Inflammatory macrophage treated with lipopolysaccharide for 4 hours (primary cell): ENCODE measurements at places on chromosomes 4 and X.

DNA sequence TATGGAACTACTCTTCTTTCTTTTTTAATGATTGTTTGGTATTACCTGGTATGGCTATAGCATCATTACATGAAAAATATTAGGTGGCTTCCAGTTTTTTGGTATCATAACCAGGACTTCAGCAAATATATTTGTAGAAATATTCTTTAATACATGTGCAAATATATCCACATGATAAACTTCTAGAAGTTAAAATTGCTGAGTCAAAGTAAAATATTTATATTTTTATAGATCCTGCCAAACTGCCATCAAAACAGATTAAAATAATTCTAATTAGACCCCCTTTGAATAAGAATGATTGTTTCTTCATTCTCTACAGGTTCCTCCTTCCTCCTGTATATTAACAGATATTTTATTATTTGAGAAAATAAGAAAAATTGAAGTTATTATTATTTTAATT, 708.5 kb upstream of the INTU start:
- DNase-seq: no peak

DNA sequence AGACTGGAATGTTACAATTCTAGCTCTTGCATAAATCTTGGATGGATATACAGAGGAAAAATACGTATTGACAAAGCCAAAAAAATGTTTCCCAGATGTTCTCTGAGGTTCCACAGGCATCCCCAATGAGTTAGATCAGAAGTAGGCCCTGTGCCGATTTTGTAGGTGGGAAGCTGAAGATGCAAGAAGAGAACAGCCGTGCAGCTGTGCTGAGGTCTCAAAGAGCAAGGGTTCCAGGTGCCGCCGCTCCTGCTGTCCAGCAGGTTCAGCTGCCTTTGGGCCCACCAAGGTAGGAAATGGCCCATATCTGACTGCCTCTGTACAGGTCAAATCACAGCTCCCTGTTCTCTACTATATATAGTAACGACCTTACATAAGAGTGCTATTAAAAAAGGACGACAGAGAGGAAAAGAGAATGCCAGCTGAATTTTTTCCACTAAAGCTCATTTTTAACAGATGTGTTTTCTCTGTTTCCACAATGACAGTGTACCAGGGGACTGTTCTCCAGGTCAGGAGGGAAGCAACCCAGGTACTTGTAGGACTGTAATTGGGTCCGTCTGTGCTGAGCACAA, 155.6 kb downstream of the CBR4 start:
- DNase-seq: no peak

DNA sequence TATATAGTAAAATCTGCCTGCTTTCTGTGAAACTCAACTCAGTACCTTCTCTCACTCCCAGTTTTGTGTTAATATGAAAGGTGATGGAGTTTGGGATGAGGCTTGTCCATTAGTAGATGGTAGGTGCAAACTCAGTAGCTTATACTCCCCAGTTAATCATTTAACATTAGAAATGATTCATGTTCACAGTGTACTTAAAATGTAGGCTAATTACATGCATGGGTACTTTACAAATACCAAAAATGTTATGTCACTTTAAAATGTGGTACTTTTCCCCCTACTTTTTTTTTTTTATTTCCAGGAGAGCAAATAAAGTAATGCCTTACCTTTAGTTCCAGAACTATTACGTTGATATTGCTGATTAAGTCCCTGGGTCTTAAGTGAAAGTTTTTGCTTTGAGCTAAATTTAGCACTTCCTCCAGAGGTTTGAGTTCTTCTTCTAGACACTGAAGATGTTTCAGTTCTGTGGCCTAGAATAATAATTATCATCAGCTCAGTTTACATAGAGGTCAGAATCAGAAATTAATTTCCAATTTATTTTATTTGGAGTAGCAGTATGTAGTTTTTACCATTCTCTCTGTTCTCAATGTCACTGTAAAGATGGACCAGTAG, 3.0 kb downstream of the IL2 start:
- DNase-seq: no peak

- DNase-seq: no peak
Measured at GRCh38 chrX:113492895-113493294, 652.3 kb upstream of the AMOT start.

DNA sequence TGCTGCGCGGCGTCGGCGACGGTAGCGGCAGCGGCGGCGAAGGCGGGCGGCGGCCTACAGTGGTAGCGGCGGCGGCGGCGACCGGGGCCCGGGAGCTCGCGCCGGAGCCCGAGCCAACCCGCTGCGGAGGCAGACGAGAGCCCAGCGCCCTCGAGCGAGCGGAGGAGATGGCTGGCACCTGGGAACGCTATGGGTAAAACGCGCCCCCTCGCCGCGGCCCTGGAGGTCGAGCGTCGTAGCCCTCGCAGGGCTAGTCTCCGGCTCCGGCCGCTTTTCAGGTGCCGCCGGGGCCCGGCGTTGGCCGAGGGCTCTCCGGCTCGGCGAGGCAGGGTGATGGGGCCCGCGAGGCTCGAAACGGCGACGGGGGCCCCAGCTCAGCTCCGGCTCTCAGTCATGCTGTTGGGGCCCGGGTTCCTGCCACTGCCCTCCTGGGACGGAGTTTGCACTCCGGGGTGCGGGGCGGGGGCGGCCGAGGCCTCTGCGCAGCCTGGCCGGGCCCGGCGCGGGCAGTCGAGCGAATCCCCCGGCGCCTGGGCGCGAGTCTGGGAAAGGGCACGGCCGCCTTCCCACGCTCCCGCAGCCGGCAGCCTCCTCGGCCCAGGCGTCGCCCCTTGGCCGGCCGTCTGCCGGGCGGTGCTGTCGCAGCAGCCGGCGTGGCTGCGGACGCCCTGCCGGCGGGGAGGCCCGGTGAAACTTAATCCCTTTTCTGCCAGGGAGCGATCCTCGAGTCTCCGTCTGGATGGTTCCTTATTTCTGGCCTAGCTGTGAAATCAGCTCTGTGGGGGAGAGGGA, 768 bp downstream of the MID2 start:
- peak; percentile 48 for DNase-seq

- DNase-seq: no peak
Measured at GRCh38 chrX:18885328-18886004, 98.4 kb downstream of the PHKA2 start.

DNA sequence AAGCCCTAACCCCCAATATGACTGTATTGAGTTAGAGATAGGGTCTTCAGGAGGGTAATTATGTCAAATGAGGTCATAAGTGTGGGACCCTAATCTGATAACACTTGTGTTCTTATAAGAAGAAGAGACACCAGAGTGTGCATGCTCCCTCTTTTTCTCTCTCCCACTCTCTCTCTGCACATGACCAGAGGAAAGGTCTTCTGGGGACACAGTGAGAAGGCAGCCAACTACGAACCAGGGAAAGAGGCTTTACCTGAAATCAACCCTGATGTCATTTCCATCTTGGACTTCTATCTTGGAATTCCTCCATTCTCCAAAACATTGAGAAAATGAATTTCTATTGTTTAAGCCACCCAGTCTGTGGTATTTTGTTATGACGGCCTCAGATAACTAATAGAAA, 97.2 kb upstream of the MAD2L1 start:
- DNase-seq: no peak

DNA sequence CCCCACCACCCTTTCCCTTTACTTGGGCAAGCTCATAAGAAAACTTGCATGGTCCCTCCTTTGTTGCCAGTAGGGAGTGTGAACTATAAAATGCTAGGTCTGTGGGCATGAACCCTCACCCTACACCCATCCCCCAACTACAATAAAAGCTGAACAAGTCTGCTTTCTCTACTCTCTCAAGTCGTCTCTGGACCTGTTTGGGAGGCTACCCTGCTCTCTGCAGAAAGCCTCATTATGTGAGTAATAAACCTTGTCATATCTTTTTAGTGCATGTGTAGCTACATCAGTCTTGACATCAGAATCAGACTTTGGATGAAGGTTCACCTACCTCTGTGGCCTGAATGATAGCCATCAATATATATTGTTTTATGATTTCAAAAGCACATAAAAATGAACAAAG, 155.4 kb upstream of the FAM241A start:
- no peak for DNase-seq

DNA sequence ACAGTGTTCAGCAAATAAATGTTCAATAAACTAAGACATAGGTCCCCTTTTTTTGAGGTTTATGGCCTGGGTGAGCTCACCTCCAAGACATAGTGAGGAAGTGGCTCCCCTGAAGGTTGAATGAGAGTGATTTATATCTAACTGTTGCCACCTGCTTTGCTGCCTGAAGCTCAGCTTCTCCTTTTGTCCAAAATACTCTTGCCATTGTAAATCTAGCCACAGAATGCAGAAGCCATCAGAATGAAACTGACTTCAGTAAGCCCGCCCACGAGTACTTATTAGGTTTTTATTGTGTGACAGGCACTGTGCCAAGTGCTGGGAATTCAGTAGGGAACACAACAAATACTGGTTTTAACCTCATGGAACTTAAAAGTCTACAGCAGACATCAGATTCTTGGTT, 18.0 kb downstream of the SPINK2 start:
- peak; percentile 88 for DNase-seq
